Progenitor cell of endocrine pancreas (in vitro differentiated cells): ENCODE measurements at places on chromosomes 13 and 19.

DNA sequence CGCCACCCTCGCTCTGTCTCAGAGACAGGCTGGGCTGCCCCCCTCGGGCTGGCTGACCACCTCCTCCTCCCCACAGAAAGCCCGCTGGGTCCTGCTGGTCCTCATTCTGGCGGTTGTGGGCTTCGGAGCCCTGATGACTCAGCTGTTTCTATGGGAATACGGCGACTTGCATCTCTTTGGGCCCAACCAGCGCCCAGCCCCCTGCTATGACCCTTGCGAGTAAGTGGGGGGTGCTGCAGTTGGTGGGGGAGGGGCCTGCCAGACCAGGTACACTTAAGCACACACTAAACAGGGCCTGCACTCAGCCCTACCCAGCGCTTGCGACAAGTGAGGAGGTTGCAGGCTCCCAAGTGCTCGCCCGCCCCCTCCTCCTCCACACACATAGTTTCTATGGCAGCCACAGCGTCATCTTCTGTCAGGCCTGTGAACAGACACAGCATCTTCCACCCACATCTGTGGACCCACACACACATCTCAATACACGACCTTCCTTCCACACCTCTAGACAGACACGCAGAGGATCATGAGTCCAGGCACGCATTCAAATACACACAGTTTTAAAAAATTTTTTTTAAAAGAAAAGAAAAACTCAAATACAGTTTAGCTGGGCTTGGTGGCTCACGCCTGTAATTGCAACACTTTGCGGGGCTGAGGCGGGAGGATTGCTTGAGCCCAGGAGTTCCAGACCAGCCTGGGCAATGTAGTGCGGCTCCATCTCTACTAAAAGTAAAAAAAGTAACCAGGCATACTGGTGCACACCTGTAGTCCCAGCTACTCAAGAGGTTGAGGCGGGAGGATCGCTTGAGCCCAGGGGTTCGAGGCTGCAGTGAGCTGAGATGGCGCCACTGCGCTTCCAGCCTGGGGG lies 18.4 kb downstream of the PLD3 start:
- DNase-seq, result peak; percentile 60

DNA sequence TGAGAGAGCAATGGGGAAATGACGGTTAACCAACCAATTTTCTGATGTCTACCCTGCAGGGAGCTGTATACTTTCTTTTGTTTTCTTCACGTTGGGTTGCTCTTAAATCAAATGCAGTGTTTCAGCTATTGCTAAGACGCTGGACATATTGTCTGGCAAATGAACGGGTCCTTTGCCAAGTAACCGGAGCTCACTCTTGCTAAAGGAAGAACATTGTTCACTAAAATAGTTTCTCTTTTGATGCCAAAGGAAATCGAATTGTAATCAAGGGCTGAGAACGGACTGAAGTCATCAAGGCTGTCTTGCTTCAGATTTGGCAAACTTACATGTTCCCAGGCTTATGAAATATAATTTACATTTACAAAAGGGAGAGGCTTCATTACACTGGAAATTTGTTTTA lies 142.3 kb upstream of the ARGLU1 start:
- no peak for DNase-seq

- no peak for DNase-seq
These were observed 149.8 kb upstream of the SLITRK1 start for GRCh38 chr13:84032116-84032515.

- DNase-seq, result no peak
These were observed 59.9 kb upstream of the TPP2 start for GRCh38 chr13:102536695-102537485.

DNA sequence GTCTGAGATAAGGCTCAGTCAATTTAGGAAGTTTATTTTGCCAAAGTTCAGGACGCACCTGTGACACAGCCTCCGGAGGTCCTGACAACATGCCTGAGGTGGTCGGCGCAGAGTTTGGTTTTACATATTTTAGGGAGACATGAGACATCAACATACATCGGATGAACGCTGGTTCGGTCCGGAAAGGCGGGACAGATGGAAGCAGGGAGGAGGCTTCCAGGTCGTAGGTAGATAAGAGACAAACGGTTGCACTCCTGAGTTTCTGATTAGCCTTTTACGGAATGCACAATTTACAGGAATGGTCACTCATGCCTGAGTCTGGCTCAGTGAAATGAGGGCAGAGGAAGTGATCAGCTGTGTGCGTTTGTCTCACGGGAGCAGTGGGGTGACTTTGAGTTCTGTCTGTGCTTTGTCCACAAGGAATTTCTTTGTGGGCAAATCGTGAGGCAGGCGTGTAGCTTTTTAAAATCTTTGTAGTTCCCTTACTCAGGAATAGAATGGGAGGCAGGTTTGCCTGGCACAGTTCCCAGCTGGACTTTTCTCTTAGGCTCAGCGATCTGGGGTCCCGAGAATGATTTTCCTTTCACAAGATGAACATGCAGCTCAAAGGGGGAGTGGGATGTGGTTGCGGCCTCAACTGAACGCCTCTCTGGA lies 36.2 kb downstream of the C13orf46 start:
- DNase-seq, result no peak

DNA sequence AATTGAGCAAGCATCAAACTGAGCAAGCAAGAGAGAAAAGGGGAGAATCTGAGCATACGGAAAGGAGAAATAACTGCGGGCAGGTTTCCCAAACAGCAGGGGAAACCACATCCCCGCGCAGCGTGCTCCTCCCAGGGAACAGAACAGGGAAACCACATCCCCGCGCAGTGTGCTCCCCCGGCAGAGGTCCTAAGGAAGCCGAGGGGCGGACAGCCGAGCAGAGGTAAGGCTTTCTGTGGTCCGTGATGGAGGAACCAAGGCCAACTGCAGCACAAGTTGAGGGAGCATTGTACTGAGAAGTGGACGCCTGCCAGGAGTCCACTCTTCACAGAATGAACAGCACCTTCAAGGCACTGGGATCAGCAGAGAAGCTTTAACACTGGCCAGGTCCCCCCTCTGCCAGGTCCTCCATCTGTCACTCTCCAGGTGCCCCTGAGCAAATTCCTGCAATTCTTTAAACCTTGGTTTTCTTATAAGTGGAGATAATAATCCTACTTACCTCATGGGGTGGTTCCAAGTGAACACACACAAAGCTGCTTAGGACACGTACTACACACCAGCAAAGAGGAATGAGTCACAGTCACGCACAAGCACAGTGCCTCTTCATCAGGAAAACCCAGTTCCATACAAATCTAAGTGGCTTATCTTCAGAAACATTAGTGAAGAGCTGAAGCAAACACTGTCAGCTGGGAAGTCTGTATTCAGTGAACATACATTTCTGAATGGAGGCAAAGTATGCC lies 23.0 kb upstream of the LAMP1 start:
- no peak for DNase-seq

GRCh38 chr19:38233740-38234251 lies 9.8 kb upstream of the DPF1 start:
- DNase-seq, result peak; percentile 80

DNA sequence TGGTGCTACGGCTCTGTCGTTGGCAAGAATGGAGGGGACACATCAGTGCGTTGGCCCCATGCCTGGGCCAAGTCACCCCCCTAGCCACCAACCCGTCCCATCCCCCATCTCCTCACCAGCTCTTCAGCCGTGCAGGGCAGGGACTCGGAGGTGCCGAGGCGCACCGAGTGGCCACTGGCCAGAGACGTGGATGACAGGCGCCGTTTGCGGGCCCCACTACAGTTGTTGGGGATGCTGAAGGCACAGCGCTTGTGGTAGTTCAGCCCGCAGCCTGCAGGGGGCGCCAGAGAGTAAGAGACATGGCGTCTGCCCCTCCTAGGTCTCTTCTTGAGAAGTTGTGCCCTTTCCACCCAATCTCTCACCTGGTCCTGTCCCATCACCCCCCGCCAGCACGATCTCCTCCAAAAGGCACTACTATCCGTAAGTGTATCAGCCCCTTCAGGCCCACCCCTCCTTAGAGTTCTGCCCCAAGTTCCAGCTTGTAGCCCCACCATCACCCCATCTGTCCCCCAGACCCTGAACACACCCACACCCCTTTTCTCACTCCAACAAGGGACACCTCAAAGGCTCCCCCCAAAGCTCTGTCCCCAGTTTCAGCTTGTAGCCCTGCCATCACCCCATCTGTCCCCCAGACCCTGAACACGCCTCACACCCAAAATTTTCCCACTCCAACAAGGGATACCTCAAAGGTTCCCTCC lies 12.4 kb downstream of the PRKD2 start:
- DNase-seq, result peak; percentile 63

DNA sequence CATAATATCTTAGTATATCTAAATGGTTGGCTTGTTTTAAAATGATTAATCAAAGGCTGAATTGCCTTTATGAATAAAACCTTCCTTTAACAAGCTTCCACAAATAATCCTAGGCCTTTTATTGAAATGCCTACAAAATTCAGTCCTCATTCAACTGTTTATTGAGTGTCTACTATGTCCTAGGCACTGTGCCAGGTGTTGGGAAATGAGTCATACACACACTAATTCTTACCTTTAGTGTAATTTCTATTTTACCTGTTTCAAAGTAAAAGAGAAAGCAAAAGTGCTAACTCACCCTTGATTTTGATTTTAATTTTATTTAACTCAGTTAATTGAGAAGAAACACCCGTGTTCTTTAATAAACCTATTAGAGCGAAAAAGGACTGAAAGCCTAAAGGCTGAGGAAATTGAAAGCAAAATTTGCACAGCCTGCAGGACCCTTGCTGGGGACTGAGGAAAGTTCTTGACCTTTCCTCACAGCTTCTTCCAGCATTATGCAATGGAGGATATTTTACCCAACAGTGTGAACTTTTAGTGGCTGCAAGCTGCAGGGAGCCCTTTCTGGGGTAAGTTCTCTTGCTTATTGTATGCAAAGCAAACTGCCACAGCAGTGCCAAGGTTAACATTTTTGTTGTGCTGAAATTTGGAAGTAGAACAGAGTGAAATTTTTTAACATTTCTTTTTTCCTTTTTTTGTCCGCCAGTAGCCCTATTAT lies 83.1 kb downstream of the B3GLCT start:
- no peak for DNase-seq

GRCh38 chr19:4976401-4977298 lies 7.7 kb downstream of the KDM4B start:
- no peak for DNase-seq

DNA sequence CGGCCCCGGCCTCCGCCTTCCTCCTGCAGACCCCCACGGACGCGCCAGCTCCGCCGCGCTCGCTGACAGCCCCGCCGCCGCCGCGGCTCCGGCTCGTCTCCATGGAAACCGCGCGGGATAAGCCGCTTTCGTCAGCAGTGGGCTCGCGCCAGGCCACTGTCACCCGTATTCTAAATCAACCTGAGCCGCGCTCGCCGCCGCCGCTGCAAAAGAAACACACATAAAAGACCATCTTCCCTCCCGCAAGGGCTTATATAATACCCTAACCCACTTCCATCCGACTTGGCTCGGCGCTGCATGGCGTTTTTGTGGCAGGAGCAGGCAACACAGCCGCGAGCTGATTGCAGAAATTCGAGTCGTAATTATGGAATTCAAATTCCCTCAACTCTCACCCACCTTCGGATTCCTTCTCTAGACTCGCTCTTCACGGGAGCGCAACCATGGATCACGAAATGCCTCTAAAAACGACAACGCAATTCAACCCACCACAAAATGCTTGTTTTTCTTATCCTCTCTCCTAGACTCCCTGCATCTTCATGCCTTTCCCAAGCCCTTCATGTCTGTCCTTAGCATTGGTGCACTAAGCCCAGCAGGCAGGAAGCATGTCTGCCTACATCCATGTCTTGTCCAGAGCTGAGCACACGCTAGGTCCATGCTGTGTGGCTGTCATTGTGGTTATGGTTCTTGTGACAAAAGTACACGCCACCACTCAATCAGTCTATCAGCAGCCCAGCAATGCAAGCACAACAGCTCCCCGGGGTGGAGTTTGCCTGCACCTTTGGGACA lies at the start of gene AMER2:
Gene AMER2 (minus strand): TSS at position 772 of the 786 bp plus-strand sequence. CDS start 669 bp downstream, at position 103.
- peak; percentile 34 for DNase-seq

- peak; percentile 50 for DNase-seq
These were observed 34.2 kb upstream of the PNMA8B start for GRCh38 chr19:46529622-46530451.

DNA sequence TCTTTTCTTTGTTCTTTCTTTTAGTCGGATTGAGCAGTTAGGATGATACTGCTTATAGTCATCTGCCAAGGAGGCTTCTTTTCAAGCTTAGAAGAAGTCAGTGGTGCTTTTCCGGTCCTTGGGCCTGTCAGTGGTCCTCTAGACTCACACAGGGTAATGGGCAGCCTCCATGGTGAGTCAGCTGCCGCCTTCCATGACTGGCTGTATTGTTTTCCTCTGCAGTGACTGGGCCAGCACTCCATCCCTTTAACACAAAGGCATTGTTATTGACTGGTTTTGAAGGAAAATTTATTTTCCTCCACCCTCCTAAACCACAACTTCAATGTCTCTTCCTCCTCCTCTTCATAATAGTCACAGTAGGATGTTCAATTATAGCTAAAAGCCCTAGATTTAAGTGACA lies 47.1 kb upstream of the CNMD start:
- no peak for DNase-seq

- no peak for DNase-seq
These were observed 86.3 kb downstream of the ARHGEF7 start for GRCh38 chr13:111201304-111201940.

- DNase-seq, result no peak
These were observed 679 bp upstream of the CDADC1 start for GRCh38 chr13:49246850-49247642.

GRCh38 chr13:76489274-76489673 lies 396.9 kb downstream of the KCTD12 start:
- no peak for DNase-seq

- DNase-seq, result no peak
These were observed 26.7 kb upstream of the TDRD3 start for GRCh38 chr13:60370343-60370742.

DNA sequence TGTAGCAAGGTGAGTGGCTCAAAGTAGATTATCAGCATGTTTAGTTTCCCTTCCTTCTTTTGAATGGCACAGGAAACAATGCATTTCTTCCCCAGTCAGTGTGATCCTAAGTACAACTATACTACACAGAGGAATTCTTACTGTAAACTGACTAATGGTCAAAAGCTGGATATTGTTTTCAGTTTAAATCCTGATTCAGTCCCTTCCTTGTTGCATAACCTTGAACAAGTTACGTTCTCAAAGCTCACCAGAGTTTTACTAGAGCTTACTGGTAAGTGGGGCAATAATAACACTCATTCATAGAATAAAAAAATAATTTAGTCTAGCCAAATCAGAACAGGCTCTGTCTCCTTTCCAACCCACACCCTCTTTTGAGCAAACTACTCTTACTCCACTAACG lies 180.1 kb downstream of the POSTN start:
- no peak for DNase-seq

DNA sequence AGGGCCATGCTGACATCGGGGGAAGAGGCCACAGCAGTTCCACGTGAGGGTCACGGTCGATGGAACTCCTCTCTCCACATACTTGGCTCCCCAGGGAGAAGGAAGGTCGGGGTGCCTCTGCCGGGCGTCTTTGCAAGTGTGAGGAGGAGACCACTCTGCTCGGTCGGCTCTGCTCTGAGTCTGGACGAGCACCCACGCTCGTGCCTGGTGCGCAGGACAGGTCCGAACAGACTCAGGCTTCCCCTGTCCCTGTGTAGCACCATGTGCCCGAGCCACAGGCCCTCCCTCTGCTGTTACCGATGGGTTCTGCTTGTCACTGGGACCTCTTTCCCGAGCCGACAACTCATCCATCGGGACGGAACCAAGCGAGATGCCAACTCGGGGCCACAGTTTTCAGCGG lies 35.1 kb downstream of the TMEM255B start:
- no peak for DNase-seq

- DNase-seq, result no peak
These were observed 20.4 kb upstream of the TNFSF14 start for GRCh38 chr19:6690160-6690885.

GRCh38 chr19:18846862-18847548 lies 15.2 kb downstream of the UPF1 start:
- peak; percentile 67 for DNase-seq

- peak; percentile 37 for DNase-seq
These were observed 550 bp upstream of the DLL3 start for GRCh38 chr19:39497996-39498797.

- no peak for DNase-seq
These were observed 31.2 kb downstream of the TMPRSS9 start for GRCh38 chr19:2391118-2391725.
